ENCODE measurements at places on chromosomes 4 and X.

DNA sequence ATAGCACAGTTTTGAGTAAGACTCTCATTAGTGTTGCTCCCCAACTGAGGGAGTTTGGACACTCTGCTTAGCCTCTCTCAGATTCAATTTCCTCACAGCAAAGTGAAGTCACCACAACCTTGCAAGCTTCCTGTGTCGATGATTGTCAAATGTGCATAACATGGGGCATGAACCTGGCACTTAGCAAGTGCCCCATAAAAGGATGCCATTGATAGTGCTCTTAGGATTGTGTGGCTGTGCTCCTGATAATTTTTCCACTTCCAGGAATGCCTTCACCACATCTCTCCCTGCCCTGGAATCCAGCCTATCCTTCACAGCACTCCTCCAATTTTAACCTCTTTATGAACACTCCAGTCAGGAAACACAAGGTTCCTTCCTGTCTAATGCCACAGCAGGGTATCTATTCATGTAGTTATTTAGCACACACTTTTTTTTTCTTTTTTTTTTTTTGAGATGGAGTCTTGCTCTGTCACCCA, 309.4 kb downstream of the PPP3CA start:
- peak; percentile 53 for DNase-seq

DNA sequence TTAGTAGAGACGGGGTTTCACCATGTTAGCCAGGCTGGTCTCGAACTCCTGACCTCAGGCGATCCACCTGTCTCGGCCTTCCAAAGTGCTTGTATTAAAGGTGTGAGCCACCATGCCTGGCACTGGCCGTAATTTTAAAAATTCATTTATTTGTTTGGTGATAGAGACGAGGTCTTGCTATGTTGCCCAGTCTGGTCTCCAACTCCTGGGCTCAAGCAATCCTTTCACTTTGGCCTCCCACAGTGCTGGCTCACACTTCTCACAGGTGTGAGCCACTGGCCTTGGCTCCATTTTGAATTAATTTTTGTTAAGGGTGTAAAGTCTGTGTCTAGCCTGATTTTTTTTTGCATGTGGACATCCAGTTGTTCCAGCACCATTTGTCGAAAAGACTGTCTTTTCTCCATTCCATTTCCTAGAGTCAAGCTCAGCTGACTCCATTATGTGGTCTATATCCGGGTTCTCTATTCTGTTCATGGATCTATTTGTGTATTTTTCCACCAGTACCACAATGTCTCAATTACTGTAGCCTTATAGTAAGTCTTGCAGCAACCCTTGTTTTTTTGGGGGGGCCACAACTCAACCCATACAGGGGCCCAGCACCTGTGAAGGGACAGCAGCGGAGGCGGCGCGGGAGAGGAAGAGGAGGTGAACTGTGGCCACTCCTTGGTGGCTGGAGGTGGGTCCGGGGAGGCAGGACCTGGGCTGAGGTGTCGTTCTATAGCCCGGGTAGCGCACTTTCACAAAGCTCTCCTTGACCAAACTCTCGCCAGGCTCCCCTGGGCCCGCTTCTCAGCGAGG, 1.5 kb upstream of the NSD2 start:
- no peak for DNase-seq

DNA sequence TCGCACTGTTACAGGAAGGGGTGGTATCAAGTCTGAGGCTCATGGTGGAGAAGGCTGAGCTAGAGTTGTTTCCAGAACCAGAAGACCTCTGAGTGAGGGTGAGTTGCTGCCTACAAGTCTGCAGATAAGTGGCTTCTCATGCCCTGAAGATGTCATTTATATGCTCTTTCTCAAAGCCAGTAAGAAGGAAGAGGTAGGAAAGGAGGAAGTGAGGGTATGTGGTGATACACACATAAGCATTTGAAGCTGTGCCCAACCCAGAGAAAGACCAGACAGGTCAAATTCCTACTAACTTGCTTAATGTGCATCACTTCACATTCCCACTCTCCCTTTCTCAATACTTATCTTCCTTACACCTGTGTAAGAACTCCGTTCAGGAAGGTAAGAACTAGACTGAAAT, at the start of gene PPBP:
PPBP (minus strand) TSS at position 130 of the 400 bp plus-strand sequence; CDS start at position 43, 87 bp downstream.
- peak; percentile 63 for DNase-seq

GRCh38 chr4:58456727-58457384, 1346.7 kb upstream of the IGFBP7 start:
- no peak for DNase-seq
